ENCODE measurements at places on chromosomes 11 and 22.
A peak's percentile ranks its signal among the peaks of the same experiment; 100 is the strongest.

GRCh38 chr11:19228968-19229367 lies 11.8 kb downstream of the E2F8 start:
- no peak for DNase-seq

GRCh38 chr22:45878901-45879551 lies 97.9 kb downstream of the WNT7B start:
- DNase-seq, result no peak

GRCh38 chr22:47059701-47060161 lies 297.3 kb downstream of the TBC1D22A start:
- DNase-seq, result no peak

DNA sequence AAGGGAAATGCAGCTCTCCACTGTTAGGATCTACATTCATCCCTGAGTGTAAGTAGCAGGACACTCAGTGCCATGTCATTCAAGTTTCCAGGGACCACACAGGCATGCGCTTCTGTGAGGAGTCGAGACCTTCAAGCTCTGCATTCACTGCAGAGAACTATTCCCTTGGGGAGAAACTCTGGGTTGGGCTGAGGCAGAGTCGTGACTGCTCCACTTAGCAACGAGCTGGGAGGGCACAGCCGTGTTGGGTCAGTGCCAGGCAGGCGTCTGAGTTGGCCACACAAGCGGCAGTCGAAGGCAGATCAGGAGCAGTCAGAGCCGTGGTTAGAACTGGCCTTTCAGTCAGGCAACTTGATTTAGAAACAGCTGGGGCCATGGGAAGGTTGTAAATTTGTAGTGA lies 14.7 kb downstream of the MPEG1 start:
- DNase-seq, result no peak

GRCh38 chr11:77886401-77886800 lies 65.5 kb downstream of the AAMDC start:
- DNase-seq, result no peak

- DNase-seq, result no peak
Measured at GRCh38 chr22:20972933-20973577, 6.0 kb downstream of the AIFM3 start.

GRCh38 chr11:73152086-73152853 lies 10.2 kb upstream of the FCHSD2 start:
- DNase-seq, result no peak

DNA sequence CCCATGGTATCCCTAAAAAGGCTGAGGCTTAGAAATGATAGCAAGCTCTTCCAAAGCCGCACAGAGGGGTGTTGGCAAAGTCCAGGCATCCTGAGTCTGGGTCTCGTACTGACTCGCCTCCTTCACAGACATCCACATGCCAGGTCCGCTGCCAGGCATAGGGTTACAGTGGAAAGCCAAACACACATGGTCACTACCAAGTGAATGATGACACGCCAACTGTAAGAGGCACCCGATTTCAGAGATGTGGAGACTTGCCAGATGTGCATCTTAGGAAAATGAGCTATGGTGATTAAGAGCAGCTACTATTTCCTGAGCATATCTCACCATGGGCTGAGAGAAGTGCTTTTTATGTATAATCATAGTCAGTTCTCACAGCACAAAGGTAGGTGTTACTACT lies 314.9 kb downstream of the MIAT start:
- DNase-seq, result no peak

DNA sequence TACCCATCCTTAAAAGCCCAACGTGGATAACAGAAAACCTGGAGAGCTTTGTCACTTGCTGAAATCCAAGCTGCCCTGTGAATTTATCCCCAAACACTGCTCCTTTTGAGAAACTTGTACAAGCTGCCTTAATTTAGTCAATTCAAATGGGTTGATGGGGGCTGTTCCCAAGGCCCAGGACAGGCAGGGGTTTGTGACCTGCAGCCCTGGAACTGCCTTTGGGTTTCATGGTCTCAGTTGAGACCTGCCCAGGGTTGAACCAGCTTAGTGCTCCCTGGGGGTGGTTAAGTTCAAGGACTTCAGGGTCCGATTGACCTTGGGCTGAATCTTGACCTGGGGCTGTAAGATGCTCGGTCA lies 112.1 kb upstream of the OR4B1 start:
- DNase-seq, result no peak

GRCh38 chr22:38981992-38982927 lies at the start of gene APOBEC3B:
Gene APOBEC3B (plus strand): TSS chr22:38982347. CDS start chr22:38982454, 107 bp downstream.
- DNase-seq, result peak; percentile 46

DNA sequence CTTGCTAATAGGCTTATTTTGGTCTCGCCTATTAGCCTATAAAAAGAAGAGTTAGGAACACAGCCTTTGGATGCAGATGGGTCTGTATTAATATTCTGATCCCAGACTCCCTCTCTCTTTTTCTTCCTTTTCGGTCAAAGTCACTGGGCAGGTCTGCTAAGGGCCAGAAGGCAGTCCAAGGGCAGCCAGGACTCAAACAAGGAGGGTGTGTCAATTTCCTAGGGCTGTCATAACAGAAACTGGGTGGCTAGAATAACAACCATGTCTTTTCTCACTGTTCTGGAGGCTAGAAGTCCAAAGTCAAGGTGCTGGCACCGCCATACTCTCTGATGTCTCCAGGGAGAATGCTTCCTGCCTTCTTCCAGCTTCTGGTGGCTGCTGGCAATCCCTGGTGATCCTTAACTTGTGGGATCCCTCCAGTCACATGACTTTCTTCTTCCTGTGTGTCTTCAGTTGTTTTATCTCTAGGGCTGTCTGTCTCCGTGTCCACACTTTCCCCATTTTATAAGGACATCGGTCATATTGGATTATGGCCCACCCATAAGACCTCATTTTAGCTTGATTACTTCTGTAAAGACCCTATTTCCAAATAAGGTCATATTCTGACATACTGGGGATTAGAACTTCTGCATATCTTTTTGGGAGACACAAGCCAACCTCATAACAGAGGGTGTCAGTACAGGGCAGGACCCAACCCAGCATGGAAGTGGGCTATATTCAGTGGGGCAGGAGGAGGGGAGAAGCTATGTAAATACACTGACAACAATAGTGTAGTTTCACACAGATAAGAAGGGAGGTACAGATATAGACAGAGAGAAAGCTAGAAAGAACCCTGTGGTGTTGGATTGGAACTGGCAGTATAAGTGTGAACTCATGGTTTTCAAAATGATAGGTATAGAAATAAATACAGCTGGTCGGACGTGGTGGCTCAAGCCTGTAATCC lies 5.9 kb upstream of the CSF2RB start:
- DNase-seq, result no peak

GRCh38 chr11:111124724-111125123 lies 120.8 kb upstream of the POU2AF2 start:
- no peak for DNase-seq

- DNase-seq, result no peak
Measured at GRCh38 chr11:120268686-120269085, 28.7 kb downstream of the POU2F3 start.

DNA sequence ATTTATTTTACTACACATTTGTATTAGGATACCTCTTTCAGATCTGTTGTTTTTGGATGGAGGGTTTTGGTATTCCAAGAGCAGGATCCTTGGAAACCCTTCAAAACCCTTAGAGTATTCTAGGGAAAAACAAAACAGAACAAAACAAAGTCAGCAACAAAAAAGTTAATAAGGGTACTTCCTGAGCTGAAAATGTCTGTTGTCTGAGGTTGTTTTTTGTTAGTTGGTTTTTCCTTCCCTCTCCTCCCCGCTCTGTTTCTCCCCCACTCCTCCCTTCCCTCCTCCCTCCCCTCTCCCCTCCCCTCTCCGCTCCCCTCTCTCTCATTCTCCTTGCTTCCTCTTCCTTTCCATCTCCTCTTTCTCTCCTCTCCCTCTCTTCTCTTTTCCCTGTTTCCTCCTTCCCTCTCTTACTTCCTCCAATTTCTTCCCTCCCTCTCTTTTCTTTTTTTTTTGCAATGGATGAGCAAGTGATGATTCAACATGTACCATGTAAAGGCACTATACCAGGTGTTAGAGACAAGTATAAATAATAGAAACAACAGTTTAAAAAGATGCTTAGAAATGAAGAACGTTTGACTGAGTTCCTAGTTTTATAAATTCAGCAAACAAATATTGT lies 160.6 kb downstream of the TMEM135 start:
- DNase-seq, result no peak

DNA sequence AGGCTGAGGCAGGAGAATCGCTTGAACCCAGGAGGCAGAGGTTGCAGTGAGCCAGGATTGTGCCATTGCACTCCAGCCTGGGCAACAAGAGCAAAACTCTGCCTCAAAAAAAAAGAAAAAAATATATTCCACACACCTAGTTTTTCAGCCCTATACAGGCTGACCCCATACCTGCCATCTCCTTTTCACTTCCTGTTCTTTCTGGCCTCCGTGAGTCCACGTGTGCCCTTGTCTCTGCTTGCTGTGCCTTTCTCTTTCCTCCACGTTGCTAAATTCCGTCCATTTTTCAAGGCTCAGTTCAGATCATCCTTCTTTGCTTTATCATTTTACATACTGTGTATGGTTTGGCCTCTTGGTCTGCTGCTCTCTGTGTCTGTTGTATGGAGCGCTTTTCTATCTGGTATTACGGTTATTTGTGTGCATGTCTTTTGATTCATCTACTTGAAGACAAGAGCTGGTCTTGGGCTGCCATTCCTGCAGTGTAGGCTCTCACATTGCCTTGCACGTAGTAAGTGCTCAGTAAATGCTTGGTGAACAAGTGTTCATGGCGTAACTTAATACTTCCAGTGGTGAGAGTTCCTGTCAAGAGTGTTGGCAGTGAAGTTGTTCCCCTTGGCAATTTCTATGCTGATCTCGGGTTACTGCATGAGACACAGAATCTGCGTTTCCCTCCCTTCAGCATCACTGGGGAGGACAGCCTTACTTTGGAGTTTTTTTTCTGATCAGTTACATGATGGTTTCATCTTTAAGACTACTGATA lies 57.5 kb downstream of the PTPRJ start:
- no peak for DNase-seq

- DNase-seq, result no peak
Measured at GRCh38 chr11:46239801-46240061, 37.7 kb upstream of the CREB3L1 start.

- DNase-seq, result no peak
Measured at GRCh38 chr11:65305501-65306268, 9.0 kb upstream of the CDC42EP2 start.

- no peak for DNase-seq
Measured at GRCh38 chr11:6599449-6599848, 4.0 kb downstream of the RRP8 start.

DNA sequence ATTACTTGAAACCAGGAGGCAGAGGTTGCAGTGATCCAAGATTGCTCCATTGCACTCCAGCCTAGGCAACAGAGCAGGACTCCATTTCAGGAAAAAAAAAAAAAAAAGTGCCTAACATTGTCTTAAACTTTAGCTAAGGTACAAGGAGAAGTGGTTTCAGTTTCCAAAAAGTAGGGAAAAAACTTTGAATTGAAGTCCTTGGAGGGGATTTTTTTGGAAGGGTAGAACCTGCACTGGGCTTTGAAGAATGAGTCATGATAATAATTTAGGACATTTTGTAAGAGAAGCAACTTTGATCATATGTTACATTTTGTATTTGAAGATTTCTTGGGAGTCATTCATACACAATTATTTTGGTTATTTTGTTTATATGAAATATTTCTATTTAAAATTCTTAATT lies 31.8 kb upstream of the HIPK3 start:
- DNase-seq, result no peak

DNA sequence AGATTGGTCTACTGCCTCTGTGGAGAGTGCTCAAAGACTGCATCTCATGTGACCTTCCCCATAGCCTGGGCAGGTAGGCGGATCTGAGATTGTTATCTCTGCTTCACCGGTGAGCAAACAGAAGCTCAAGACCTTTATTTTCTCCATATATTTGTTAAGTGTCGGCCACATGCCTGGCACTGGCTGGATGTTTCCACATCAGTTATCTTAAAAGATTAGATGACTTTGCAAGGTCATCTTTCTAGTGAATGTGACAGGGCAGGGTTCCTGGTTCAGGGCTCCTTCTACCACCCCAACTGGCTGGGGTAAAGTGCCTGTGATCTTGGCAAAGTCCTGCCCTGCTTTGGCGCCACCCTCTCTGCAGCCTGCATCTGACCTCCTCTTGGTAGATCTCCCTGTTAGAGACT lies 125.0 kb downstream of the CCDC81 start:
- DNase-seq, result no peak

- DNase-seq, result no peak
Measured at GRCh38 chr11:19232910-19233503, 7.7 kb downstream of the E2F8 start.

DNA sequence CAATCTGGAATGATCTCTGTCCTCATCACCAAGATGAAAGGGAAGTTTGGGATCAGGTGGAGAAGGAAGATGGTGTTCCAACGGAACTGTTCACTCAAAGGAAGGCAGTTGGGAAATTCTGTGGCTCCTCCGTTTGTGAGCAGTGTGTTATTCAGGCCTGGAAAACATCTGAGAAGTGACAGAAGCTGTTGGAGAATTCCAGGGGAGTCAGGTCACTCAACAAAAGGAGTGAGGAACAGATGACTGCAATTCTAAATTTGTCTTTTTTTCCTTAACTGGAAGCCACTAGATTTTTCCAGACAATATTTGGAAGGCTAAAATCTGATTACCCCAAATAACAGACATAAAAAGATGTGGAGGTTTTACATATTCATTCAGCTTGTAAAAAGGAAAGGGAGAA lies 107.8 kb downstream of the CD44 start:
- no peak for DNase-seq

GRCh38 chr11:70353900-70354568 lies 44.3 kb upstream of the CTTN start:
- no peak for DNase-seq

DNA sequence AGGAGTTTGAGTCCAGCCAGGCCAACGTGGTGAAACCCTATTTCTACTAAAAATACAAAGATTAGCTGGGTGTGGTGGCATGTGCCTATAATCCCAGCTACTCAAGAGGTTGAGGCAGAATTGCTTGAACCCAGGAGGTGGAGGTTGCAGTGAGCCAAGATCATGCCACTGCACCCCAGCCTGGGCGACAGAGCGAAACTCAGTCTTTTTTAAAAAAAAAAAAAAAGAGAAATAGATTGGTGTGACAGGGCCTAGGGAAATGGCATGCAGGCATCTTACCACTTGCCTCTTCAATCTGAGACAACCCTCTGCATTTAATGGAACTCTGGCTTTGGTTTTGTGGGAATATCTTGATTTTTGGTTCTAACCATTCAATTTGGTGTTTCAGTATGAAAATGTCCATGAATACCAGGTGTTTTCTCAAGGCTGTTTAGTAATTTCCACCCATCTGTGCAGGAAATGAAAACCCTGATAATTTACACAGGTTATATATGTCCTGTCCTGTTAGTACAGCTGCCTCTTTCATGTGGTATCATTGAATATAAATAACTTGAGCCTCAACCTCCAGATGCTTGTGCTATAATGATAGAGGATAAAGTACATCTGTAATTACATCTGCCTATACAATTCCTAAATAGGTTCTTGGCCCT lies 8.4 kb downstream of the XBP1 start:
- DNase-seq, result no peak

Measured in stimulated activated CD8-positive, alpha-beta memory T cell treated with anti-CD3 and anti-CD28 coated beads, Interleukin-7, amount 100 ng/mL, for 1 hour (primary cell).